ENCODE measurements at places on chromosomes 3 and 15.
A peak's percentile ranks its signal among the peaks of the same experiment; 100 is the strongest.

GRCh38 chr3:72590732-72591221, 257.5 kb downstream of the SHQ1 start:
- DNase-seq, result no peak

GRCh38 chr3:42786212-42786611, 13.2 kb upstream of the CCDC13 start:
- DNase-seq, result no peak

DNA sequence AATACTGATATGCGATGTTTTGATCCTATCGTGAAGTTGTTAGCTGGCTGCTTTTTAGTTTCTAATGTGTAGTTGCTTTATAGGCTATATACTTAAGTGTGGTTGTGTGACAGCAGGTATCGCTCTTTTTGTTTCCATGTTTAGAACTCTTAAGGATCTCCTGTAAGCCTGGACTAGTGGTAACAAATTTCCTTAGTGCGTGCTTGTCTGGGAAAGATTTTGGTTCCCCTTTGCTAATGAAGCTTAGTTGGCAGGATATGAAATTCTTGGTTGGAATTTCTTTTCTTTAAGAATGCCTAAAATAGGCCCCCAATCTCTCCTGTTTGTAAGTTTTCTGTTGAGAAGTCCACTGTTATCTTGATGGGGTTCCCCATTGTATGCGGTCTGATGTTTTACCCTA, 173.6 kb downstream of the DOCK3 start:
- no peak for DNase-seq

GRCh38 chr15:34773917-34774316, 19.1 kb upstream of the GJD2 start:
- no peak for DNase-seq

DNA sequence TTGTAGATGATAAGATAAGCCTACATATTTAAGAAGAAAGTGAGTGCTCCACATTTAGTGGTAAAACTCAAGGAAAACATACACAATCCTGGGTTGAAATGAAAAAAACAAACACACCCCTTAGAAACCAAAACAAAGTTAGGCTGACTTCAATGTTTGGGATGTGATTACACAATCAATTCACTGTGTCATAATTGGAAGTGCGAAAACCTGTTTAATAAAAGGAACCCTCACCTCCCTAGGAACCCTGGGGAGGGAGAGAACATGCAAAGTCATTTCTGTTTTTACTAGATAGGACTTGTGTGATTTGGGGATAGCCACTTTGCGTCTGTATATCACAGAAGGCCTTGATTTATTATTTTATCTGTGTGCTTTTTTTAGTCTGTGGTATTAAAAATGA, 275.0 kb downstream of the NFKBIZ start:
- DNase-seq, result no peak

- DNase-seq, result peak; percentile 80
These were observed 95.9 kb downstream of the TMEM266 start for GRCh38 chr15:76155731-76156130.

DNA sequence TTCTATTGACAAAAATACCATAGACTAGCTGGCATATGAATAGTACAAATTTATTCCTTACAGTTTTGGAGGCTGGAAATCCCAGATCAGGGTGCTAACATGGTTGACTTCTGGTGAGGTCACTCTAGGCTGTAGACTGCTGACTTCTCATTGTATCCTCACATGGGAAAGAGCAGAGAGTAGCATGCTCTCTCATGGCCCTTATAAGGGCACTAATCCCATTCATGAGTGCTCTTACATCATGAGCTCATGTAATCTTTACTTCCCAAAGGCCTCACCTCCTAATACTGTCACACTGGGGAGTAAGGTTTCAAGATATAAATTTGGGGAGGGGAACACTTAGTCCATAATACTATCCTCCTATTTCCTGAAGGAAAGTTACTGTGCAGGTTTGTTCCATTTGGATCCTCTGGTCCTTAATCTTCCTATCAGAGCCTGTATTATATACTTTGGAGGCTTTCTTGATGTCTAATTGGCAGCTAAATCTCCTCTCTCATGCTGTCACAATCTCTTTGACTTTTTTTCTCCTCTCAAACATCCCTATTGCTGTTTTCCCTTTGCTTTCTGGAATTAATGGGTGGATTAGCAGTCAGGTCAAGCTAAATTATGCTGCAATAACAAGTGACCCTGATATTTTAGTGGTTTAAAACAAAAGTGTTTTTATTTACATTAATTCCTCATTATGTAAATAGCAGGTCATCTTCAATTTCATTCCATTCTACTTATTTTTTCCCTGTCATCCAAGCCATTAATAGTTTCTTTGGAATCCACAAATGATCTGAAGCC, 23.1 kb upstream of the LEKR1 start:
- DNase-seq, result no peak

- peak; percentile 59 for DNase-seq
These were observed at the start of gene CA12 for GRCh38 chr15:63381301-63382204. TSS of gene CA12 (minus strand) at chr15:63381846. CDS start at chr15:63381720, 126 bp downstream.

- DNase-seq, result no peak
These were observed 312.7 kb downstream of the MFSD1 start for GRCh38 chr3:159114582-159114981.

- DNase-seq, result peak; percentile 52
These were observed 847 bp downstream of the WHAMM start for GRCh38 chr15:82810061-82810889.

GRCh38 chr15:99476413-99477222, 89.2 kb upstream of the MEF2A start:
- DNase-seq, result peak; percentile 98

- DNase-seq, result no peak
These were observed 43.0 kb upstream of the SPATA12 start for GRCh38 chr3:57017459-57017845.

GRCh38 chr15:64476550-64476949, 16.2 kb downstream of the ZNF609 start:
- no peak for DNase-seq

DNA sequence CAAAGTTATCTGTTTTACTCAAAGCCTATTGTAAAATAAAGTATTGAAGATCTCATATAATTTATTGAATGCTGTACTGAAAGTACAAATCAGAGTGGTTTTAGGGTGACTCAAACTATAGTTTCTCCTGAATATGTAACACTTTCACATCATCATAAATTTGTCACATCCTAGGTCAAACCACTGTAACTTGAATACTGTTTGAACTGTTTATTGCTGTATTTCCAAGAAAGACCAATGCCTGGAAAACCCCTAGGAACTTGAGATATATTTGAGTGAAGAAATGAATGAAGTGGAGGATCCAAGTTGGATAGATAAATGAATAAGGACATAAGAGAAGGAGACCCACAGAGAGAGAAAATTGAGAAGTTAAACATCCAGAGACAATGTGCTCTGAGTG, 348.2 kb downstream of the GRM7 start:
- DNase-seq, result no peak

DNA sequence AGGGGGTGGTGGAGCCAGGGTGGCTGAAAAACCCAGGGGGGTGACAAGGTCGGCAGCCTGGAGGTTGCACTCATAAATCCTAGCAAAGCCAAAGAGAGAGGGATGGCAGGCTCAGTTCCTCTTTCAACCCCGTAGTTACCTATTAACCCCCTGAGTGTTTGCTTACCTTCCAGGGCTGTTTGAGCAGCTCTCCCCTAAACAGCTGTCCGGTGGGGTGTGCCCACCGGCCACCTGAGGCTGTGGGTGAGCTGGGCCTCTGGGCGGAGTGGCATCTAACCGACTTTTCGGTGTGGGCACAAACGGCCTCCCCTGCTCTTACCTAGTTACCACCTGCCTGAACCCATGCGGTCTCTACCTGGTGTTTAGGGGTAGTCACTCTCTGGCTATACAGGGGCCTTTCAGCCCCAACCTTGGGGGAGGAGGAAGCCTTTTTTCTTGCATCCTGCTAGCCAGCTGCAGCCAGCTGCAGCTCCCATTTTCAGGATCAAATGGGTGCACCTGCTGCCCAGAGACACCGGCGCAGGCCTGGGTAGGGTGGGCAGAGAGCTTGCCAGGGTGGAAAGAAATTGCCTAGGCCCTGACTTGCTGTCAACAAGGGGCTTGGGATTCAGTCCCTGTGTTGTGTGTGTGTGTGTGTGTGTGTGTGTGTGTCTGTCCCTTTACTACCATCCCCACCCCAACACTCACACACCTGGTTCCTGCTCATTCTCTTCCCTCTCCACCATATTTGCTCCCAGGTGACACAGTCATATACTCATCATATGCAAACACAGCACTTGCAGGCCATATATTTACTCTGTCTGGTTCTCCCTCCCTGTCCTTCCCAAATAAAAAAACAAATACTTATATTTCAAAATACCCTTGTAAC, 3.7 kb downstream of the DLL4 start:
- DNase-seq, result no peak

- peak; percentile 46 for DNase-seq
These were observed 33.2 kb downstream of the ARNT2 start for GRCh38 chr15:80437334-80437891.

GRCh38 chr15:48630245-48630644, 15.3 kb downstream of the FBN1 start:
- no peak for DNase-seq

GRCh38 chr3:49841126-49841696, 15.2 kb downstream of the TRAIP start:
- DNase-seq, result no peak

DNA sequence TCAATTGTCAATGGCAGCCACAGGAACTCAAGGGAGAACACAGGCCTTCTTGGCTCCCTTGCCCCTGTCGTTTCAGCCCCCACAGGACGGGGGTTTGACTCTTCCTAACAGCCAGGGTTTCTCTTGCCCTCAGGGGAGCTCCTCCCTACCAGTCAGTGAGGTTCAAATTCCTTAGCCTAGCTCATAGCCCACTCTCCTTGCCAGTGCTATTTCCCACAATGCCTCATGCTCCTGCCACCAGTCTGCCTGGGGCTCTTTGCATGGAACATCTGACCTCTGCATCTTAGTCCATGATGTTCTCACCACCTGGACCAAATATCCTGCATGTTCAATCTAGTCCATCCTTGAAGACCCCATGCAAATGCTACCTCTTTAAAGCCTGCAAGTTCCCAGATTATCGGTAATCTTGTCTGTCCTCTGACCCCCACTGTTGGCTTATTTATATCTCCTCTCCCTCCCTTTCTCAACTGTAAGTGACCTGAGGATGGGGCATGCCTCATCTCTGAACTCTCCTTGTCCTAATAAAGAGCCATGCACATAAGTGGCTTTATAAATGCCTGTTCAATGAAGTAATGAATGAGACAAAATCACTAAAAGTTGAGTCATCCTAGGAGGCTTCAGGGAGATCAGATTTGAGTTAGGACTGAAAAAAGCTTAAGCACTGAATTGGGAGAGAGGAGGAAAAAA, 78.0 kb downstream of the MYO1E start:
- peak; percentile 94 for DNase-seq

- DNase-seq, result peak; percentile 74
These were observed 38.0 kb upstream of the COPB2 start for GRCh38 chr3:139427283-139428060.

DNA sequence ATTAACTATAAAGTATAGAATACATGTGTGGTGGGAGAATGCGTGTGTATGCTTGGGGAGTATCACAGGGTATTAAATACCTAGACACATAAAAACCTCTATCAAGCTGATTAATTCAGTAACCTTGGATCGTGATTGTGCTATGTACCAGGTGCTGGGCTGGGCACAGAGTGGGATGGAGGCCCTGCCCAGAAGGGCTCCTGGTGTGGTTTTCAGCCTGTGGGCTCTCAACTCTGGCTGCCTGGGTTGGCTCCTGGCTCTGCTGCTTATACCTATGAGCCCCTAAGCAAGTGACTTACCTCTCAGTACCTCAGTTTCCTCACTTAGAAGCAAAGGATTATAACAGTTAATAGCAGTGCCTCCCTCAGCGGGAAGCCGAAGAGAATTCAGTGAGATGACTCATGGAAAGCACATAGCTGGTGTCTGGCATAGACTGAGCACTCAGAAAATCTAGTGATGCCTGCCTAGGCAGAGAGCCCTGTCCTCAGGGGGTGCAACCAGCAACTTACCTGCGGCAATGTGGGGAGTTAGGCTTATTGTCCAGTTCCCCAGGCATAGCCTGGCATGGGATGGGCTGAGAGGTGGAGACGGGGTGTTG, 90.6 kb upstream of the MYZAP start:
- DNase-seq, result peak; percentile 26

DNA sequence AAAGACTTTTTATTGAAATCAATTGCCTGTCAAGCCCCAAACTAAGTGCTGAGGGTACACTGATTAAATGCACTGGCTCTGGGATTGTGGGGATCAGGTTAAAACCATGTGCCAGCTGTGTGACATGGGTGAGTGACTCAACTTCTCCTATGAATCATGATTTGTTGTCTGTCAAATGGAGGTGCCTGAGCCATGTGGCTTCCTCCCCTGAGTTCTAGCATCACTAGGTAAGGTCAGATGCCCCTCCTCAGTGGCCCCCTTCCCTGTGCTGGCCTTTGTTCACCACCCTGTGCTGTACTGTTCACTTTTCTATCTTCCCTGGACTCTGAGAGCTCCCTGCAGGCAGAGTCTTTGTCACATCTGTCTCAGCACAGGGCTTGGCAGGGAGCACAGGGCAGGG, 43.6 kb upstream of the ATP2B2 start:
- no peak for DNase-seq

GRCh38 chr3:116342499-116342898, 102.8 kb downstream of the LSAMP start:
- peak; percentile 71 for DNase-seq

- no peak for DNase-seq
These were observed at the start of gene ADCY5 for GRCh38 chr3:123448536-123449101. TSS of gene ADCY5 (minus strand) at chr3:123449090. CDS start at chr3:123448545, 545 bp downstream.

GRCh38 chr3:66473692-66474091, 27.1 kb downstream of the LRIG1 start:
- peak; percentile 63 for DNase-seq

DNA sequence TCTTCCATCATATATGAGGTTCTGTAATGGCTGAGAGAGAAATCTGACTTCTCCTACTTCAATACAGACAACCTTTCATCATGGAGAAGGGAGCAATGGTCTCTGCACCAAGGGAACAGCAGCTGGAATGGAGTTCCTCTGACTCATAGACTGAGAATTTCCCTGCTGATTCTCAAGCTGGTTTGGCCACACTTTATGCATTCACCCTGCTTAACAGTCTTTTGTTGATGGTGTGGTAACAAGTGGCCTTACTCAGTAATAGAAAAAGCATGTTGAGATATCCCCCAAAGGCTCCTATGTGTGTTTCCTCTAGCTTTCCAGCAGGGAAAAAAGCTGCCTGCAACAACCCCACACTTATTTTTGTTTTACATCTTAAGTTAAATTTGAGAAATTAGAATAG, 138.1 kb downstream of the GREM1 start:
- peak; percentile 99 for DNase-seq

DNA sequence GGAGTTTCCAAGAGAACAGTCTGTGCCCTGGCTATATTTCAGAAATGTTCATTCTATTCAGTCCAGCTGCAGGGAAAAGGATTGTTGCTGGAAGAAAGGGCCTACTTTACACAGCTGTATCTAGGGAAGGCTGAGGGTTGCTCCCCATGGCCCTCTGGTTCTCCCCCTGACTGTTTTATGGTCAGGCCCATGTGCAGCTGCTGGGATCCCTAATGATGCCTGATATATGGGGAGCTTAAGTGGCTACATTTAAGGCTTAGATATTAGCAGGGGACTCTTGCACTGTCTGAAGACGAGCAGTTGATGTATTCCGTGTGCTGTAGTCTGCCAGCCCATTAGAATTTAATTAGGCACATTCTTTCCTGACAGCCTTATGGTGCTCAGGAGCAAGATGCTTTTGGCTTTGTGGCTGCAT, 72.0 kb downstream of the FAM43A start:
- peak; percentile 8 for DNase-seq

- no peak for DNase-seq
These were observed 170.8 kb downstream of the SLC9A9 start for GRCh38 chr3:143677430-143677829.

GRCh38 chr3:194306771-194307640, 44.1 kb downstream of the CPN2 start:
- DNase-seq, result no peak

All from fibroblast of skin of abdomen (primary cell).